ENCODE measurements at places on chromosomes 7 and 10. TPM values are rescaled to one million over a fixed set of nuclear protein-coding genes. Genes with fewer than 3 reads are reported as not detected.
A peak's percentile ranks its signal among the peaks of the same experiment; 100 is the strongest.

GRCh38 chr7:8566016-8566415 lies 132.6 kb downstream of the NXPH1 start:
- H3K4me1 ChIP-seq, result no peaks in the 10 kb centered on the region
- H3K27me3 ChIP-seq, result no peaks in the 10 kb centered on the region
- DNase-seq, result no peak
- no peak overlapping the region for H3K27ac ChIP-seq
- no peaks in the 10 kb centered on the region for H3K36me3 ChIP-seq

DNA sequence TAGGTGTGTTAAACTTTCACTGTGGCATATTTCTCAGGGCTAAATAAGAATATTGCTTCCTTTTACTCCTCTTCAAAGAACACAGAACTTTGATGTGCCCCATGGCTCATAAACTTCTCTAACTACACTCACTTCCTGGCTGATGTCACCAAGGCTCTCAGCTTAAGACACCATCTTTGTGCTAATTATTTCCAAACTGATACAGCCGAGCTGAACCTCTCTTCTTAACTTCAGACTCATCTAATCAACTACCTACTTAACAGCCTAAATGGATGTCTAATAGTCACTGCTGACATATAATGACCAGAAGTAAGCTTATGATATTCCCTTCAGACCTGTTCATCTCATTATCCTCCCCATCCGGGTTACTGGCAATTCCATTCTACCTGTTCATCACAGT lies 3.6 kb downstream of the C10orf67 start:
- H3K4me1 ChIP-seq, result no peaks in the 10 kb centered on the region
- no peak for DNase-seq
- H3K36me3 ChIP-seq, result no peaks in the 10 kb centered on the region
- H3K27ac ChIP-seq, result no peak overlapping the region
- peaks cover 10% of the 10 kb centered on the region for H3K27me3 ChIP-seq

DNA sequence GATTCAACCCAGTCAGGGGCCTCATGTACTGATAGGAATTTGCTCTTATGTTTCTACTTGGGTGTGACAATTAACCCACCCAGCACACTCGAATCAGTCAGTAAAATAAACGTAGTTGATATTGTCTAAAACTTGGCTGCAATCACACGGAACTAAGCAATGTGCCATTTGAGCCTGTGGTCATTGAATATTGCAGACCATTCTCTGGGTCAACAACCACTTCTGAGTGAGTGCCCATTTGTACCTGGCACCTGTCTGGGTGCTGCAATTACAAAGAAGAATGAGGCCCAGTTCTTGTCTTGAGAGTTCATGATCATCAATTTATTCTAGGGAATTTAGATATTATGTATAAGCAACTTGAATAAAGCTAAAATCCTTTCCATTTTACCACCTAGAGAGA lies 29.8 kb downstream of the NPY start:
- H3K4me3 ChIP-seq, result no peak overlapping the region
- H3K27me3 ChIP-seq, result no peaks in the 10 kb centered on the region
- H3K4me1 ChIP-seq, result no peaks in the 10 kb centered on the region
- no peak overlapping the region for H3K27ac ChIP-seq

- H3K27me3 ChIP-seq, result no peaks in the 10 kb centered on the region
- peak overlapping the region; percentile 38 for H3K4me3 ChIP-seq
- peak overlapping the region; percentile 65 for H3K27ac ChIP-seq
- peaks cover 15% of the 10 kb centered on the region for H3K36me3 ChIP-seq
- H3K4me1 ChIP-seq, result peaks cover 19% of the 10 kb centered on the region
These were observed 202.1 kb downstream of the TNS3 start for GRCh38 chr7:47379629-47380324.

Gene CNOT4
- 28.0 TPM for total RNA-seq

Data from lower lobe of right lung (tissue), 2 donors.